T-helper 17 cell (primary cell): ENCODE measurements at places on chromosomes 5 and 9.
A peak's percentile ranks its signal among the peaks of the same experiment; 100 is the strongest.

DNA sequence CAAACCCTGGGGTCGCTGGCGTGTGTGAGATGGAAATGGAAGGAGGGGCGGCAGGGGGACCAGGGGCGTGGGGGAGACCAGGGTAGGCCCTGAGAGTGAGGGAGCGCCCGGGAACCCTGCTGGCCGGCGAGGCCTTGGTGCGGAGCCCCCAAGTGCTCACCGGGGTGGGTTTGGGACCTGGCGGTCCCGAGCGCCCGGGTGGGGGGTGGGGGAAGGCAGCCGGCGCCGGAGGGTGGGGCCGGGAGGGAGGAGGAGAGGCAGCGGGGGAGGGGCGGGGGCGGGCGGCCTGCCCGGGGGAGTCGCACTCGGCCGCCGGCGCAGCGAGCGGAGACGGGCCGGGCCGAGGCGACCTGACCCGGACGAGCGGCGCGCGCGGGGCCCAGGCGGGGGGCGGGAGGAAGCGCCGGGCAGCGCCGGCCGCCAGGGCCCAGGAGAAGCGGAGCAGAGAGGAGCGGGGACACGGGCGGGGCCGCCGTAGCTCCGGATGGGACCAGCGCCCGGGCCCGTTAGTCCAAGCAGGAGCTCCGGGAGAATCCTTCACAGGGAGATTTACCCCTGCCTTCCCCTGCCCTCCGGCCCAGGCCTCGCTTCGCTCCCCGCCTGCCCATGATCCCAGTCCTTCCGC lies at the start of gene NPR2:
Gene NPR2 (plus strand): TSS at position 295 of the 625 bp plus-strand sequence. CDS start 818 bp downstream, outside the sequence.
- H3K4me3 ChIP-seq: no peak within 1 kb of the TSS
- DNase-seq: no peak
- H3K27me3 ChIP-seq: no peaks in the 10 kb centered on the region

DNA sequence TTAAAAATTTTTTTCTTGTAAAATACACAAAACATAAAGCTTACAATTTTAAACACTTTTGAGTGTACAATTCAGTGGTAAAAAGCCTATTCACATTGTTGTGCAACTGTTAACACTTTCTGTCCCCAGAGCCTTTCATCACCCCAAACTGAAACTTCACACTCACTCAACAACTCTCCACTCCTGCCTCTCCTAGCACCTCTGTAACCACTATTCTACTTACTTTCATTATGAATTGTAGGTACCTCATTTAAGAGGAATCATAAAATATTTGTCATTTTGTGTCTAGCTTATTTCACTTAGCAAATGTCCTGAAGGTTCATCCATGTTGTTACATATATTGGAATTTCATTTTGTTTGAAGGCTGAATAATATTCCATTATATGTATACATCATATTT lies 4.3 kb upstream of the ZNF510 start:
- no peaks in the 10 kb centered on the region for H3K27me3 ChIP-seq
- H3K27ac ChIP-seq: no peak overlapping the region
- no peak for DNase-seq
- H3K4me1 ChIP-seq: peaks cover 3% of the 10 kb centered on the region

GRCh38 chr9:19757745-19758144 lies 31.1 kb downstream of the SLC24A2 start:
- H3K27ac ChIP-seq: no peak overlapping the region
- H3K4me1 ChIP-seq: no peaks in the 10 kb centered on the region
- no peak overlapping the region for H3K4me3 ChIP-seq
- H3K27me3 ChIP-seq: peaks cover 7% of the 10 kb centered on the region
- H3K36me3 ChIP-seq: no peaks in the 10 kb centered on the region
- DNase-seq: no peak

GRCh38 chr5:143164557-143164956 lies 238.9 kb downstream of the NR3C1 start:
- H3K27me3 ChIP-seq: no peaks in the 10 kb centered on the region
- no peaks in the 10 kb centered on the region for H3K36me3 ChIP-seq
- H3K27ac ChIP-seq: peak overlapping the region; percentile 39
- H3K4me3 ChIP-seq: no peak overlapping the region
- DNase-seq: no peak
- H3K4me1 ChIP-seq: no peaks in the 10 kb centered on the region

GRCh38 chr5:111353035-111353434 lies 128.9 kb downstream of the CAMK4 start:
- H3K27ac ChIP-seq: peak overlapping the region; percentile 4
- no peak for DNase-seq
- no peaks in the 10 kb centered on the region for H3K27me3 ChIP-seq

DNA sequence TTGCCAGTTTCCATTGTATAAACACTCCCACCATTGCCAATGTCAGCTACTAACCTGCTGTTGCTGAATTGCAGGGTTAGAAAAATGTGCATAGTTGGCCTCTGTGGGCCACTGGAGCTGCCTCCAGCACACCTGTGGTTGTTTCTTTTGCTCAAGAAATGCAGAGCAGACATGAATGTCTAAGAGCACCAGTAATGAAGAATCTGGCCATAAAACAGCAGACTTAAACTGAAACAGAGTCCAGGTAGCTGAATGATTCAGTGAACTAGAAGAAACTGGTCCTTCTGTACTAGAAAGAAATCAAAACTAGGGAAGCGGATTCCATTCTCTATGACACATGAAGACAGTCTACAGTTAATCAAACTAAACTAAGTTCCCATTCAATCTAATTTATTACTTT lies 48.2 kb downstream of the NUDT12 start:
- H3K27me3 ChIP-seq: peaks cover 27% of the 10 kb centered on the region
- no peaks in the 10 kb centered on the region for H3K36me3 ChIP-seq
- no peak overlapping the region for H3K27ac ChIP-seq
- H3K4me3 ChIP-seq: no peak overlapping the region
- H3K4me1 ChIP-seq: no peaks in the 10 kb centered on the region

- peaks cover 21% of the 10 kb centered on the region for H3K4me1 ChIP-seq
- no peaks in the 10 kb centered on the region for H3K36me3 ChIP-seq
- no peaks in the 10 kb centered on the region for H3K27me3 ChIP-seq
- no peak for DNase-seq
- H3K4me3 ChIP-seq: no peak overlapping the region
These were observed 174.8 kb downstream of the SLF1 start for GRCh38 chr5:94793113-94793815.

DNA sequence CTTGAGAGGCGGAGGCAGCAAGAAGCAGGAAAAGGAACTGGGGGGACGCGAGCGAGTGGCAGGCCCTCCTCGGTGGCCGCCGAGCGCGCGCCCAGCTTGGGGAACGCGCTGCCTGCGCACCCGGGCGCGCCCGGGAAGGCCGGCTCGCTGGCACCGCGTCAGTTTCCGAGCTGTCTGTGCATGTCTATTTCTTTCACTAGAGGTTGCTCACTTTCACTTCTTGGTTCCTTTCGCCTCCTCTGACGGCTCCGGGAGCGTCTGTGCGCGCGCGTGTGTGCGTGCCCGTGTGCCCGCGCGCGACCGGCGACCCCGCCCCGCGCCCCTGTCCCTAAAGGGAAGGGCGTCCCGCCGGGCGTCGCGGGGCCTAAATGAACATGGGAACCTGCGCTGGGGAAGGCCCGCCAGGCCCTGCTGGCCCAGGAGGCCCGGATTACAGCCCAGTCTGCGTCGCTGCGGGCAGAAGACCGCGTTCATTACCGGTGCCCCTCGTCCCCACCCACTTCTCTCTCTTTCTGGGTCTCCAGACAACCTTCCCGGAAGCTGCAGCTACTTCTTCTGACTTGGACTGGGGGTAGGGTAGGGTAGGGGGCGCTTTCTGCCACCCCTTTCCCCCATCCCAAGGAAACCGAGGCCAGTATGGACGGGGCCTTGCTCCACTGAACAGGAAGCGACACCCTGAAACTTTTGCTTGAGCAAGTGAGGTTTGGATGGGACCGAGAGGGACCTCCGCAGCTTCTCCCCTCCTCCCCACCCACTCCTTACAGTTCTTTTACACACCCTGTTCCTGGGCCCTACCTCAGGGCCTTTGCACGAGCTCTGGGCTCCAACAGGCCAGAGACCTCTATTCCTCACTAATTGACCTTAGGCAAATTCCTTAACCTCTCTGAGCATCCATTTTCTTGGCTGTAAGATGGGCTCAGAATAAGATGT lies 205.8 kb upstream of the IER5L start:
- H3K4me3 ChIP-seq: peak overlapping the region; percentile 81
- H3K36me3 ChIP-seq: no peaks in the 10 kb centered on the region
- peak; percentile 50 for DNase-seq

- no peaks in the 10 kb centered on the region for H3K4me1 ChIP-seq
- H3K4me3 ChIP-seq: no peak overlapping the region
- H3K36me3 ChIP-seq: no peaks in the 10 kb centered on the region
- DNase-seq: no peak
These were observed 144.0 kb upstream of the PLPPR1 start for GRCh38 chr9:100884518-100884917.

DNA sequence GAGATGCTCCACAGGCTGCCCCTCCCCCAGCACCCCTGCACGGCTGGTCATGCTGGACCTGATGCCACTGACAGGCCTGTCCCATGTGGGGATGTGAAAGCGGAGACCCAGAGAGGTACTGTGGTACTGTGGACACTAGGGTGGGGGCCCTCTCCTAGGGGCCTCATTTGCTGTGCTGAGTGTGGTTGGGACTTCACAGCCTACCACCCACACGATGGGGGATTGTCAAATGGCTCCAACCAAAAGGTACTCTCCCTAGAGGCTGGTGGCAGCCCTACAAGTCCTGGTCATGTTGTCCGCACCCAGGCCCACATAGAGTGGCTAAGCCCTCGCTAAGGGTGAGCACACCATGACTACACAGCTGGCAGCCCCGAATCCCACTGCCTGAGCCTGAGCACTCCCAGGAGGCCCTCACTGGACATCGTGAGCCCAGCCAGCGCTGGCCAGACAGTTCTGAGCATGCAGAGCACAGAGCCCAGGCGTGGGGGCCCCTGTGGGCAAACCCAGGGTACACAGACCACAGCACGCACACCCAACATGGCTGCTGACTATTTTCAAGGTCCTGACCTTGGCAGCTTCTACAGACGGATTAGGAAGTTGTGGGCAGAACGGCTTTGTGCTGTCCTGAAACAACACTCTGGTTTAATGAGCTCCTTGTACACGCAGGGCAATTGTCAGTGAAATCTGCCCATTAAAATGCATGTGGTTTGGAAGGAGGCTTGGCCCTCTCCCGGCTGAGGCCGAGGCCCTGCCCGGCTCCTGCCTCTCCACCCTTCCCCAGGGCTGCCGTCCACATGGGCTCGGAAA lies 214.1 kb downstream of the HSPA4 start:
- no peak overlapping the region for H3K27ac ChIP-seq
- DNase-seq: no peak
- H3K4me1 ChIP-seq: peaks cover 2% of the 10 kb centered on the region

DNA sequence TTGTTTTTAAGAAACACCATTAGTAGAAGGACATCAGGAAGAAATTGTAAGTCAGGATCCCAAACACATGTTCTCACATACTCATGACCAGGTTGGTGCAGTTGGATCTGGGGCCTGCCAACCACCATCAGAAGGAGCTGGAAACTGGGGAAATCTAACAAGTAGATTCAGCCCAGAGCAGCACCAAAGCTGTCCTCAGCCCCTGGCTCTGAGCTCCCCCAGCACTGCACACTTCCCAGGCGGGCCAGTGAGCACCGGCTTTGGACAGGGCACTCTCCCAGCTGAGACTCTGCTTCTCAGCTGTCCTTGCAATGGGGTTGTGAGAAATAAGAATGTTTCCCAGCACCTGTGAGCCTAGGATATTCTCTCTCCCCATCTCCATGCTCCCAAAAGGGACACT lies 162.5 kb downstream of the PAX5 start:
- DNase-seq: no peak
- H3K4me3 ChIP-seq: no peak overlapping the region
- no peaks in the 10 kb centered on the region for H3K36me3 ChIP-seq
- H3K4me1 ChIP-seq: peaks cover 7% of the 10 kb centered on the region

DNA sequence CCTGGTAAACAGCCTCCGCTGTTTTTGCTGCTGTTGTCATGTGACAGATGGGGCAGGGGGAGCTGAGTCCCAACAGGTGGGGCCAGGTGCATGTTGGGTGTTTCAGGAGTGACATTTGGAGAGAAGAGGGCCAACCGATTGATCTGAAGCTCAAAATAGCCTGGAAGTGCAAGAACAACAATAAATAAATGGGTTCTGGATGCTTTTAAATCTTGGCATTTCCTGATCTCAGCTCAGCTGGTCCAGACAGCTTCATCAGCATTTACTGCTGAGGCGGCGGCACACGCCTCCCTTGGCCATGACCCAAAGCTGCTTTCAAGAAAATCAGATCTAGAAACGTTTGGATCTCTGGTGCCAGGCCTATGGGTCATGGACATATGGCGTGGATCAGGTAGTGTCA lies 70.5 kb downstream of the PPARGC1B start:
- no peaks in the 10 kb centered on the region for H3K36me3 ChIP-seq
- H3K4me3 ChIP-seq: no peak overlapping the region
- H3K27ac ChIP-seq: no peak overlapping the region
- peaks cover 26% of the 10 kb centered on the region for H3K4me1 ChIP-seq

DNA sequence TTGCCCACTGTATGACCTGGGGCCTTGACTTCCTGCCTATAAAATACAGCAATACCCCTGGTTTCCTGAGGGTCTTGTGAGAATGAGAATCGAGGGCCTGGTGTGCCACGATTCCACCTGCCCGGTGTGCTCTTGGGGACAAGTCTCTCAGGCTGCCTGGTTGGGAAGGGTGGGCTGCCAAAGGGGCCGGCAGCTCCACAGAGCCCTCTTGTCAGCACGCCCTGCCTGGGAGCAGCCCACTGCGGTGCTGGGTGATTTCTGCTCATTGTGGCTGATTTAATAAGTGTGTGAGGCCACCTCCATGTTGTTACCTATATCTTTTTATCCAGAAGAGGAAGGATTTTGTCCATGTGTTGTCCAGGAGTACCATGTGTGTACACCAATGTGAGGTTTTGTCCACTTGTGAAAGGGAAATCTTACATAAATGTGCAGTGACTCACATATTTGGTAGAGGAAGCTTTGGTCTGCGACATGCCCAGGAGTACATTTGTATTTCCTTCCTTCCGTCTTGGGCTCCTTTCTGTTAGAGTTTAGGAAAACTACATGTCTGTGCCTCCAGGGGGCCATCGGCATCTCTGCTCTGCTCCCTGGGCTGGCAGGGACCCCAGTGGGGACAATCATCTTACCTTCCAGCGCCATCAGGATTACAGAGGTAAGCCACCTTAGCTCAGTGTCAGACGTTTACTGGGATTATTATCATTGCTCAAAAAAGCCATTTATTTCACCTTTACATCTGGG lies 108.6 kb downstream of the PHF2 start:
- peaks cover 5% of the 10 kb centered on the region for H3K4me1 ChIP-seq
- peaks cover 24% of the 10 kb centered on the region for H3K27me3 ChIP-seq
- no peak overlapping the region for H3K27ac ChIP-seq
- no peak for DNase-seq
- no peak overlapping the region for H3K4me3 ChIP-seq
- H3K36me3 ChIP-seq: peaks cover 3% of the 10 kb centered on the region

DNA sequence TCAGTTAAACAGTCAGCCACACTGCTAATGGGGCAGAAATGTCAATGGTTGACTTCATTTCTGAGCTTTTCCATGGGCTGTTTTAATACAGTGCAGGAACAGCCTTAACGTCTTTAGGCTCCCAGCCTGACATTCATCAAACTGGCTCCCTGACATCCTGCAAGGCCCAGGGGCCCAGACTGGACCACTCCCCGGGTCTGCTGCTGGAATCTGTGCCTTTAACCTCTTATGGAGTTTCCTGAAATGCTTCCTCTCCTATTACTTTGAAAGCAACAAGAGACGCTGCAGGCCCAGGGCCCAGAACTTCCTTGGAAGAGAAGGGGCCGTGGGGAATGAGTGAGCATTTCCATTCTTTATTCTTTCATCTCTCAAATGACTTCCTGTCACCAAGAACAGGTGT lies 216.8 kb upstream of the PANK3 start:
- H3K4me3 ChIP-seq: no peak overlapping the region
- no peaks in the 10 kb centered on the region for H3K36me3 ChIP-seq
- no peak overlapping the region for H3K27ac ChIP-seq
- H3K27me3 ChIP-seq: peaks cover 34% of the 10 kb centered on the region
- no peaks in the 10 kb centered on the region for H3K4me1 ChIP-seq
